ENCODE measurements at places on chromosomes 11 and 22. TPM values are rescaled to one million over a fixed set of nuclear protein-coding genes. Genes with fewer than 3 reads are reported as not detected.

CELF1 gene
- 79.0 TPM for total RNA-seq

MAJIN gene
- not detected for total RNA-seq

GLYAT gene
- total RNA-seq, result 0.54 TPM

DRD2 gene
- not detected for total RNA-seq

MMP8 gene
- not detected for total RNA-seq

NAALAD2 gene
- 0.32 TPM for total RNA-seq

IL18 gene
- 66.4 TPM for total RNA-seq

PRSS23 gene
- total RNA-seq, result 17.0 TPM

FOSL1 gene
- total RNA-seq, result 0.75 TPM

OR51B4 gene
- not detected for total RNA-seq

POGLUT3 gene
- 4.3 TPM for total RNA-seq

CCDC87 gene
- 0.36 TPM for total RNA-seq

GRIK4 gene
- total RNA-seq, result not detected

TSKU gene
- 4.0 TPM for total RNA-seq

SHANK2 gene
- total RNA-seq, result 0.17 TPM

FAT3 gene
- total RNA-seq, result 0.08 TPM

OR52L1 gene
- total RNA-seq, result not detected

C11orf87 gene
- not detected for total RNA-seq

OR2AT4 gene
- not detected for total RNA-seq

OR52I1 gene
- not detected for total RNA-seq

TMEM121B gene
- total RNA-seq, result 0.73 TPM

TYR gene
- total RNA-seq, result not detected

SIDT2 gene
- 19.8 TPM for total RNA-seq

SLC1A2 gene
- 0.08 TPM for total RNA-seq

RAB3IL1 gene
- total RNA-seq, result 4.9 TPM

OR2AG2 gene
- not detected for total RNA-seq

APOBEC3B gene
- total RNA-seq, result 0.30 TPM

SLC29A2 gene
- 14.9 TPM for total RNA-seq

SOX10 gene
- total RNA-seq, result 0.36 TPM

SLC22A9 gene
- not detected for total RNA-seq

UBE4A gene
- total RNA-seq, result 31.0 TPM

NXPE2 gene
- 0.12 TPM for total RNA-seq

PARVA gene
- 13.4 TPM for total RNA-seq

OR8G1 gene
- total RNA-seq, result not detected

FERMT3 gene
- total RNA-seq, result 11.7 TPM

OR52E8 gene
- total RNA-seq, result not detected

LIMK2 gene
- 12.5 TPM for total RNA-seq

SRRD gene
- 31.3 TPM for total RNA-seq

ENTHD1 gene
- total RNA-seq, result not detected

ACR gene
- total RNA-seq, result 0.26 TPM

STX5 gene
- total RNA-seq, result 20.4 TPM

KLHDC7B gene
- total RNA-seq, result 0.11 TPM

RANGAP1 gene
- 31.9 TPM for total RNA-seq

JOSD1 gene
- 27.6 TPM for total RNA-seq

ADAMTS8 gene
- not detected for total RNA-seq

RIBC2 gene
- total RNA-seq, result not detected

OR8B3 gene
- total RNA-seq, result not detected

ANO1 gene
- total RNA-seq, result 11.3 TPM

TMEM191C gene
- not detected for total RNA-seq

ESAM gene
- total RNA-seq, result 35.5 TPM

GRAP2 gene
- 0.44 TPM for total RNA-seq

A4GALT gene
- 21.5 TPM for total RNA-seq

HIKESHI gene
- 39.8 TPM for total RNA-seq

OR51I1 gene
- total RNA-seq, result not detected

LRP4 gene
- total RNA-seq, result 32.3 TPM

IPO7 gene
- total RNA-seq, result 264 TPM

AGBL2 gene
- 0.22 TPM for total RNA-seq

CHADL gene
- total RNA-seq, result 1.9 TPM

CBLIF gene
- total RNA-seq, result not detected

Measured in psoas muscle (tissue), 8 donors.